ENCODE measurements at places on chromosomes 7 and 10.

DNA sequence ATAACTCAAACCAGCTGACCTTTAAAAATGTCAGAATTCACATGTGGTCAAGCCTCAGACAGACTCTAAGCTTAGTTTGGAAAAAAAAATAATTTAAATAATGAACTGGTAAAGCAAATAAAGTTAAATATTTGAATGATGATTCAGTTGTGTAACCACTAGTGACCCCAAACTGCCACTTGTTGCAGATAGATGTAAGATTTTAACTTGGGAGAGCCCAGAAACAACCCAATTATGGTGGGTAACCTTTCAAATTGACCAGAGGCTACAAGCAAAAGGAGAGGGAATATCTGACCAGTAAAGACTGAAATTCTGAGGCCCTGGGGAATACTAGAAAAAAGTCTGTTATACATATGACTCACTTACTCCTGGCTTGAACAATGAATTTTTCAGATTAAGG is 268.1 kb downstream of the HPSE2 start:
- no peak for DNase-seq

DNA sequence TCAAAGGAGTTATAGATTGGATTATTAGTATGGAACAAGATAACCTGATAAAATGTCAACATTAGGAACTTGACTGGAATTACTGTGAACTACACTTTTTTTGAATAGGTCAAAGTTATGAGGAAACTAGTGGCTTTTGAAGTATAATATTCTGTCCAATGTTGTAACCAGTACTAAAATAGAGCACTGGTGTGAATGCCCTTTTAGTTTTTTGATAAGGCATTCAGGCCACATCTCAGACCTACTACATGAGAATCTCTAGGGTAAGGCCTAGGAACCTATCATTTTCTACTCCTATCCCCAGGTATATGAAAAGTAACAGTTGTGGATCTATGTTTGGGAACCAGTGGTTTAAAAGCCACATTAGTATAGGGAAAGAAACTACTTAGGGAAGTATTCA is 16.4 kb downstream of the KMT2E start:
- DNase-seq: no peak

DNA sequence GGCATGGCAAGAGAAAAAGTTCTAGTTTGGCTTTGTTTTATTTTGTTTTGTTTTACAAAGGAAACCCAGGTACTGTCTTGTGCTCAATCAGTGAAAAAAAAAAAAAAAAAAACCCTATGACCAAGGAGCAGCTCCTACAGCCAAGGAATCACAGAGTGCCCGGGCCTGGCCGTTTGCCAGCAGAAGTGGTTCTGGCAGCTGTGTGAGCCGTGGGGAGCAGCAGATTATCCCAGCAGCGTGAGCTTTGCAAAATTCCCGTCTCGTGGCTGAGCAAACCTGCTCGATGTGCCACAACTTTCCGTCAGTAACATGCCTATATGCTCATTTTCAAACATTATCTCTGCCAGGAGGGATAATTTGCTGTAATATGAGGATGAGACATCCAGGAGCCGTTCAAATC is 293.7 kb downstream of the POU6F2 start:
- no peak for DNase-seq

DNA sequence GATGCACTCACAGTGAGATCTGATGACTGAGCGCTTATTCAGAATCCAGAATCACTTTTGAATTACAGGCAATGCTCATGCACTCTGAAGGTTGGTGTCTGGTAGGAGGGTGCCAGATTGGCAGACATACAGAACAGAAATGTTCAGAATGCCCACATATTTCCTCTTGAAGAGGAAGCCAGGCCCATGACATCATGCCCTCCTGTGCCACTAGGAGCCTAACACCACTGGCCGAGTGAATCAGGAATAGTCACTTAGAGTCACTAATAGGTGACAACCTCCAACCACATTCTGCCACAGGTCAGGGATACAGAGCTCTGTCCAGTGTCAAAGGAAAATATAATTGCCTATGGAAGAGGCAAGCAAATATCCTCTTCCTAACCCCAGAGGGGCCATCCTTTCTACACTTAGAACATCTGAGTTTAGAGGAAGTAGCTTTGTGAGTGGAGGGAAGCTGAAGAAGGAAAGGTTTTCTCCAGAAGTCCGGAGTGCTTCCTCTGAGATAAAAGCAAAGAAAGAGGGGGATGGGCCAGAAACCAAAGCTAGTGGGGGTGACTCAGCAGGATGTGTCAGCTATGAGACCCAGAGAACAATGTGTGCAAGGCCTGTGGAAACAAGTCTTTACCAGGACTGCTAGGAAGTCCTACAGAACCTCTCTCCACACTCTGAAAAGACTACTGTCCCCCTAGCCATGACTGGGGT is 838.8 kb downstream of the GRID1 start:
- no peak for DNase-seq

DNA sequence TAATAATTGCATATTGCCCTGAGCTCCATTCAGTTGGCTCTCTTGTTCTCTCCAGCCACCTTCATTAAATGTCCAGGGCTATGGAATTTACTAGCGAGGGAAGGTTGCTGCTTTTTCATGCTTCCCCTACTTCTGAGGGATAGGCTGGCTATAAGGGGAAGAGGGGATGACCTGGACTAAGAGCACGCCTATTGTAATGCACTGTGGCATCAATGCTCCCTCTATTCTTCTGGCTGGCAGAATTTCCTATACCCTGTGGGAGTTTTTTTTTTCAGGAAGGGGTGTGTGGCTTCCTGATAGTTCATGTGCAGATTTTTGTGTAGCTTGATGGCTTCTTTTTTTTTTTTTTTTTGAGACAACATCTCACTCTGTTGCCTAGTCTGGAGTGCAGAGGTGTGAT is 155.8 kb downstream of the SND1 start:
- DNase-seq: no peak

- DNase-seq: no peak
Measured at GRCh38 chr7:117458977-117459583, 20.7 kb upstream of the CFTR start.

GRCh38 chr10:133411523-133412380 is 12.7 kb downstream of the SPRN start:
- no peak for DNase-seq

GRCh38 chr7:14521183-14521582 is 381.4 kb downstream of the DGKB start:
- no peak for DNase-seq

GRCh38 chr7:45082831-45083331 is 5.9 kb downstream of the NACAD start:
- DNase-seq: no peak

GRCh38 chr10:122130474-122131110 is 140.5 kb upstream of the BTBD16 start:
- no peak for DNase-seq

Measured in stimulated activated CD4-positive, alpha-beta T cell treated with anti-CD3 and anti-CD28 coated beads, TNF-alpha, amount 100 ng/mL, for 24 hours (primary cell).